Stimulated activated CD4-positive, alpha-beta T cell treated with anti-CD3 and anti-CD28 coated beads, Interleukin-15, amount 100 ng/mL, for 1 hour (primary cell): ENCODE measurements at places on chromosomes 13 and 19.

- DNase-seq, result no peak
These were observed 364.3 kb downstream of the KCNRG start for GRCh38 chr13:50379584-50379983.

- DNase-seq, result no peak
These were observed 763.6 kb upstream of the SLITRK6 start for GRCh38 chr13:86562866-86563265.

DNA sequence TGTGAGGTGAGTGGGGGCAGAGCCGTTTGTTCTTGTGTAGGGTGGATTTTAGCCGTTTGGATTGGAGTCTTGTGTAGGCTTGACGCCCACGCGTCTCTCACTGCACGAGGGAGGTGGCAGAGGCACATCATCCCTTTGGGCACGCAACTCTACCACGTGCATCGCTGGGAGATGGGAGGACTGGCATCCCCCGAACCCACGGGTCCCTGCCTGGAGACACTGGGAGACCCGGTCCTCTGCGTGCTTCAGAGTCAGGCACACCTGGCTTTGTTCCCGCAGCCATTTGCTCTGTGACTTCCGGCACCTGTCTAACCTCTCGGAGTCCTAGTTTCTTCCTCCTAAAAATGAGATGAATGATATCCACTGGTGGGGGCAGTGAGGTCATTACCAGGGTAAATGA, 6.4 kb downstream of the ARHGEF7 start:
- DNase-seq, result no peak

DNA sequence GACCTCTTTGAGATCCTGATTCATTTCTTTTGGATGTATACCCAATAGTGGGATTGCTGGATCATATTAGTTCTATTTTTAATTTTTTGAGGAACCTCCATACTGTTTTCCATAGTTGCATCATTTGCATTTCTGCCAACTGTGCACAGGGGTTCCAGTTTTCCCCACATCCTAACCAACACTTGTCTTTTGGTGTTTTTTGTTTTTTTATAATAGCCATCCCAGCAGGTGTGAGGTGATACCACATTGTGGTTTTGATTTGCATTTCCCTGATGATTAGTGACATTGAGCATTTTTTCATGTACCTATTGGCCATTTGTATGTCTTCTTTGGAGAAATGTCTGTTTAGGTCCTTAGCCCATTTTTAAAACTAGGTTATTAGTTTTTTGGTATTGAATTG, 18.8 kb upstream of the GPR183 start:
- DNase-seq, result no peak

- DNase-seq, result no peak
These were observed 407.7 kb downstream of the LMO7 start for GRCh38 chr13:76043874-76044273.

- DNase-seq, result no peak
These were observed 549.0 kb downstream of the GPC6 start for GRCh38 chr13:93775507-93776108.

DNA sequence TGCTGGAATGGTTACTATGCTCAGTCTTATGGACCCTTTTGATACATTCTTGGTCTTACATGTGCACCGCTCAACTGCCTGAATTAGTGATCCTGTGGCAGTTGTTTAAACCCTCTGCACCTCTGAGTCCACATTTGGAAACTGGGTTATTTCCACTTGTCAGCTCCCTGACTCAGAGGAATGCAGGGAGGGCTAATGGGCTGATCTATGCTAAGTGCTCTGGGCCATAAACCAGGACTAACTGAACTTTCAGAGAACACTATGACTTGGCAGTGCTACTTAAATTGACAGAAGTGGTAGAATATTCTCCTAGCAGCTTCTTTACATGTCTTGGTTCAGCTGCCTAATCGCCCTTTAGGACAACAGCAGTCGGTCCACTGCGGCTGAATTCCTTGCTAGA, 26.8 kb upstream of the MED4 start:
- DNase-seq, result no peak

DNA sequence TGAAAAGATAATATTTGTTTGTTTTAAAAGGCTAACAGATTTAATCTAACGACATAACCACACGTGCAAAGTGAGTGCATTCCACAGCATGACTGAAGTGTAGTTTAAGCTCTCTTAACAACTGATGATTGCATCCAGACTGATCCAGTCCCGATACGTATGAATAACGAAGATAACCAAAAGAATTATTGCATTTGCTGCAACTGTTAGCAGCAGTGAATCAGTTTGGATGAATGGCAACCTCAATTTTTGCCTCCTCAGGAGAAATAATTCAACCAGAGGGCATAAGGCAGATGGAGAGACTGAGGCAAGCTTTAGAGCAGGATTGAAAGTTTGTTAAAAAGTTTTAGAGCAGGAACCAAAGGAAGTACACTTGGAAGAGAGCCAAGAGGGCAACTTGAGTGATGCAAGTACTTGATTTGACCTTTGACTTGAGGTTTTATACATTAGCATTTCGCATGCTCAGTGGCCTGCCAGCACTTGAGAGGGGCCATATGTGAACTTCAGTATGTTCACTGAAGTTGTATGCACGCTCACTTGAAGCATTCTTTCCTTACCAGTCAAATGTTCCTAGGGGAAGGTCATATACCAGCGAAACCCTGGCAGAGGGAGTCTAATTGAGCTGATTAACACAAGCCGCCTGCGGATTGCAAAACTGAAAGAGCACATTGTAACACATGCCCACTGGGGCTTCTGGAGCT, 835.0 kb upstream of the PCDH20 start:
- no peak for DNase-seq

- DNase-seq, result no peak
These were observed 9.1 kb downstream of the ZNF100 start for GRCh38 chr19:21758296-21758695.

DNA sequence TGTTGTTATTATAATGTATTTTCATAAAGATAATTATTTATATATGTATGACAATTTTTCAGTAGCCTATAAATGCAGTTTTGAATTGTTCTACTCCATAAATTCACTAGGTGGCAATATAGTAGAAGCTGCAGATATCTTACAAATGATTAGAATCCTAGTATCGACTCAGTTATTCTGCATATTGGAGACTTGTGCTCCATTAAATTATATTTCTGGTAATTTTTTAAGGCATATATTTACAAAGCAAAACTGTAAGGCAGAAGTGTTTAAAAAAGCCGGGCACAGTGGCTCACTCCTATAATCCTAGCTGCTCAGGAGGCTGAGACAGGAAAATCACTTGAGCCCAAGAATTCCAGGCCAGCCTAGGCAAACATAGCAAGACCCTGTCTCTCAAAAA, 58.7 kb downstream of the DPY19L3 start:
- DNase-seq, result no peak

GRCh38 chr19:35281303-35281702, 1.0 kb upstream of the HAMP start:
- DNase-seq, result no peak

GRCh38 chr13:43908156-43909126, 28.7 kb downstream of the LACC1 start:
- no peak for DNase-seq

- no peak for DNase-seq
These were observed 343.8 kb downstream of the MZT1 start for GRCh38 chr13:72383646-72384045.

DNA sequence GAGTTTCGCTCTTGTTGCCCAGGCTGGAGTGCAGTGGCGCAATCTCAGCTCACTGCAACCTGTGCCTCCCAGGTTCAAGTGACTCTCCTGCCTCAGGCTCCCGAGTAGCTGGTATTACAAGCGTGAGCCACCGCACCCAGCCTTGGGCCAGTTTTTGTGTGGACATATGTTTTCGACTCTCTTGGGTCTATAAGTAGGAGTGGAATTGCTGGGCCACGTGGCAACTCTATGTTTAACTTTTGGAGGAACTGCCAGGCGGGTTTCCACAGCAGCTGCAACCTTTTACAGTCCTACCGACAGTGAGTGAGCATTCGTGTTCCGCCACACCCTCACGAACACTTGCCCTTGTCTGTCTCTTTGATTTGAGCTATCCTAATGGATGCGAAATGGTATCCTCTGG, 44.9 kb downstream of the BICRA start:
- no peak for DNase-seq

DNA sequence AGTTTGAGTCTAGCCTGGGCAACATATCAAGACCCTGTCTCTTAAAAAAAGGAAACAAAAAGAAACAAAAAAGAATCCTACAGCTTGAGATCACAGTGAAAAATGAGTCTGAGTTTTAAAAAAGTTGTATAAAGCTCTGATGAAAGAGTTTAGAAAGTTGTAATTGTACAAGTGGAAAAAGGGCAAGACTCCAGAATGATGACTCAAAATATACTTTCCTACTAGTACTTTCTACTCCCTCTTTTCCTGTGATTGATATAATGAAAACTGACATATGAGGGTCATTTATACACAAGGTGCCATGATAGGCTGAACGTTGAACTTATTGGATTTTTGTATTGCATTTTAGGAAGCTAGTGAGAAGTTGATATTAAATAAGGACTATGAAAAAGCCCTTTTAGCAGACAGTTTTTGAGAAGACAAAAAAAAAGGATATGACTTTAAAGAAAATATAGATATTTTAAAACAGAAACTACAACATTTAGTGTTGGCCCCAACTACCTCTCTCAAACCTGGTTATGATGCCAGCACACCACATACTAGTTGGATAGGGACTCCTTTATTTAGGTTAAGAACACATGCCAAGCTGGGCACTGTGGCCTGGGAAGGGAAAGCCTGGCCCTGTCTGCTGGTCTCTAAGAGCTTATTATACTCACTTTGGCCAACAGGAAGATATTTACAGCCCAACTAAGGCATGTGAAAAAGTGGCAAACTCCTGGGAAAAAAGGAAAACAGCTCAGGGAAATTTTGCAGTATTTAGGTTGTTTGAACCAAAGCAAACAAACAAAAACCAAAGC, 116.6 kb downstream of the KL start:
- no peak for DNase-seq

DNA sequence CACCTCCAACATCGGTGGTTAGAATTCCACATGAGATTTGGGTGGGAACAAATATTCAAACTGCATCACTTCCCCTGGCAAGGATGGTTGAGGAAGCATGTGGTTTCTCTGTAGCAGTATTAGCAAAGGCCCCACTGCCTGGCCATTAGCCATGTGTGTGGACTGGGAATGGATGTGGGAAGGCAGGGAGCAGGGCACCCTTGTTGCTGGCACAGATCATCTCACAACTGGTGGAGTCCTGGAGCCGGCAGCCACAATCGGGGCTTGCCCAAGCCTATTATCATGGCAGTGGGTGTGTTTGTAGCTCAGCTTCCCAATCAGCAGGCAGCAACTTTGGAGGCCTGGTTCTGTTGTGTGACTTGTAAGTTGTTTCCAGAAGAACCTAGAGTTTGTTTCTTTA, 391.9 kb downstream of the DLEU7 start:
- DNase-seq, result no peak

- no peak for DNase-seq
These were observed 919.9 kb downstream of the SLITRK1 start for GRCh38 chr13:82962397-82962796.

DNA sequence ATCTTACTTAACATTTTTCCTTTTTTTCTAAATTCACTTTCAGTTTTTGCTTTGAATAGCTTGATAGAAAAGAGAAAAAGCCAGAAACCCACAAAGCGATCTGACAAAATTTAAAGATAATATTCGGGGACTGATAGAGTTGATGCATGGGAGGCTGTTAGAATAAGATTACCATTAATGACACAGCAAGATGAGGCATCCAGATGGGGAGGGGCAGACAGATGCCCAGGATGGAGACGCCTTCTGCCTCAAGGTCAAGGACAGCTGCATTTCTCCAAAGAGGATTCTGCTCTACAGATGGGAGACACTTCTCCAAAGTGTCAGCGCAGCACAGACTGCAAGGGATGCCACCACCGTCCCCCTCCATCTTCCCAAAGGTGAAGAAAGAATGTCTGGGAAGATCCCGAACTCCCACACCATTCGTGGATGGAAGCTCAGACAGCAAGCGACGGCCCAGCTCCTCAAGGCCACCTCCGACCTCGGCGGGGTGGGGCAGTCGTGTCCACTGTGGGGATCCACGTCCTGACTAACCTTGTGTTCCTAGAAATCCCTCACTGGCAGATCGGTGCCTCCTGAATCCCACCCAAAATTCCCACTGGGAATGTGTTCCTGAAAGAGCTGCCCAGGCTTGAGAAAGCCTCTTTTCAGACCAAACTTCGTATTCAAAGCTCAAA, 32.9 kb downstream of the NAXD start:
- no peak for DNase-seq

GRCh38 chr19:38711726-38712153, 32.5 kb downstream of the CAPN12 start:
- no peak for DNase-seq

- DNase-seq, result no peak
These were observed 12.0 kb upstream of the LRRC4B start for GRCh38 chr19:50580240-50580639.
